Renal cortex interstitium (tissue), 15 donors: ENCODE measurements at places on chromosomes 7 and 10. TPM values are rescaled to one million over a fixed set of nuclear protein-coding genes. Genes with fewer than 3 reads are reported as not detected.

Gene TMEM176A
- polyA plus RNA-seq: 96.6 TPM

DNA sequence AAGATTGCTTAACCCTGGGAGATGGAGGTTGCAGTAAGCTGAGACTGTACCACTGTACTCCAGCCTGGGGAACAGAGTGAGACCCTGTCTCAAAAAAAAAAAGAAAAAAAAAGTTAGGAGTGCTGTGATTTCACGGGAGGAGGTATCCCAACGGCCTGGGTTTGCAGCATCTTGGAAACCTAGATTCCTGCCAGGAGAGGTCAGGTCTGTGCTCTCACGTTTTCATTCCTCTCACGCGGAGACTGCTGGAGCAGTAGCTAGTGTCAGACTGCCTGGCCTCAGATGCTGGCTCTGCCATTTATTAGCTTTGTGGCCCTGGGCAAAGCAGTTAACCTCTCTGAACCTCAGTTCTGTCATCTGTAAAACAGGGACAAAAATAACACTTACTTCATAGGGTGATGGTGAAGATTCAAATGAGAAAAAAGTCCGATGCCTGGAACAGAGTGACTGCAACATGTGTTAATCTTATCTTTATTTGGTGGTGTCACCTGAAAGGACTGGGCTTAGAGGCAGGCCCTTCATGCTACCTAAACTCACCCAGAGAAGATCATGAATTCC, 94.9 kb downstream of the GAD2 start:
- DNase-seq: no peak

- DNase-seq: no peak
These were observed 316 bp downstream of the RBM48 start for GRCh38 chr7:92528958-92529264.

DNA sequence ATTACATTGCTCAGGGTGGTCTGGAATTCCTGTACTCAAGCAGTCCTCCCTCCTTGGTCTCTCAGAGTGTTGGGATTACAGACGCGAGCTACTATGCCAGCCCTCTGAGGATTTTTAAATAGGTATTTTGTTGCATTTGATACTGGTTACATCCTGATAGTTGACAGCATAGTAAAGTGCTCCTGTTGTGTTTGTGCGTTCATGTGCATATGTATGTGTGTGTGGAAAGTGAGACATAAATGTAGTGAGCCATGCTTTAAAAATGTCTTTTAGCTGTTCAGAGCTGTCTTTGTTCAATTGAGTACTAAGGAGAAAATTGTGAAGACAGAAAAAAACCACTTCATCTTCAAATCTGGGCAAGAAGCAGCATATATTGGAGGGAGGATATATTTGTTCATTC, 27.8 kb downstream of the ZNRF2 start:
- DNase-seq: no peak
